Jurkat, Clone E6-1 (cell line): ENCODE measurements at places on chromosomes 4 and X.

DNA sequence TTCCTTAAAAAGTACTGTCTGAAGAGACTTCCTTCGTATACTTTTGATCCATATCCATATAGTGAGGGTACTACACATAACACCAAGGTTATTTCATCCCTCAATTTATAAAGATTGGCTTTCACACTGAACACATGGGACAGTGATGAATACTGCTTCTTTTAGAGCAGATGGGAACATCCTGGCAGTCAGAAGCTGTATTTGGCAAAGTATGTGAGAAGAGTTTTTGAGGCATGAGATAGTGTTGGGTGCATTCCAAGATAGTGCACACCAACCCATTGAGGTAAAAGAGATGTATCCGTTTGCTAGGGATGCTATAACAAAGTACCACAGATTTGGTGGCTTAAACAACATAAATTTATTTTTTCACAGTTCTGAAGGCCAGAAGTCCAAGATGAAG is 141.1 kb downstream of the MOSPD2 start:
- DNase-seq, result no peak

DNA sequence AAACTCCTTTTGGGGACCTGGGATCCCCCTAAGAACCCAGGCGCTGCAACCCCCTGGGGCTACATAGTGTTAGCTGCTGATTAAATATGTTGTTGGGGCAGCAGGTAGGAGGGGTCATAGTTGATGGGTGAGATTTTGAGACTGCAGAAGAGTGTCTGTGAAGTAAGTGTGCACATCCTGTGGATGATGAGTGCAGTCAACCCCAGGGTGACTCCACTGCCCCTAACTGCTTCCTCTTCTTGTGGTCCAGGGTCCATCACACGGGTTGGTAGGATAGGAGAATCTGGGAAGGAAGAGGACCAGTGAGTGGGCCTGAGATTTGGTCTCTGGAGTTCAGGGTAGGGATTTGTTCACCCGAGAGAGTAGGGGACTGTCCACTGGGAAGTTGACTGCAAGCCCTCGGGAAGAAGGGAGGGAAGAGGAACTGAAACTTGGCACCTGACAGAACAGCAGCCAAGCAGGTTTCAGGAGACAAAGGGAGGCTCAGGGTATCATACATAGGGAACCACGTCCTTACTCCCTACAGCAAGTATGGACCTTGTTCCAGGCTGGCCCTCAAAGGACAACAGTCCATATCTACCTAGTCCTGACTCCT is 8.5 kb downstream of the DLG3 start:
- DNase-seq, result no peak

- DNase-seq, result peak; percentile 23
Observed at GRCh38 chr4:84578540-84579402, 4.2 kb upstream of the CDS1 start.

- no peak for DNase-seq
Observed at GRCh38 chrX:54177306-54177705, 5.7 kb downstream of the FAM120C start.

DNA sequence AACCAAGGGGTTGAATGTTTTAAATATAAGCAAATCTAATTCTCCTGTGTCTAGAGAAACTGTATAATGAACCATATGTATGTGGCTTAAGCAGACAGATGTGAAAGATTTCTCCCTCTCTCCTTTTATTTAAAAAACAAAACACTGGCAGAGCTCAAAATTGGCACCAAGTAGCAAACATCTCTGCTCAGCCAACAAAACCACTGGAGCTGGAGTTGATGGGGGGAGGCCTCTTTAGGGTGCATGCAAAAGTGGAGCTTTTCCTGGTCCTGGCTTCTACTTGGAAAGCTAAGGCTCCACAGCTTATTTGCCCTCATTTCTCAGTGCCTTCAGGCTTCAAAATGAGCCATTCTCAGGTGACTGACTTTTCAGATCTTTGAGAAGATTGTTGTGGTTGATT is 95.6 kb downstream of the REPS2 start:
- DNase-seq, result no peak

DNA sequence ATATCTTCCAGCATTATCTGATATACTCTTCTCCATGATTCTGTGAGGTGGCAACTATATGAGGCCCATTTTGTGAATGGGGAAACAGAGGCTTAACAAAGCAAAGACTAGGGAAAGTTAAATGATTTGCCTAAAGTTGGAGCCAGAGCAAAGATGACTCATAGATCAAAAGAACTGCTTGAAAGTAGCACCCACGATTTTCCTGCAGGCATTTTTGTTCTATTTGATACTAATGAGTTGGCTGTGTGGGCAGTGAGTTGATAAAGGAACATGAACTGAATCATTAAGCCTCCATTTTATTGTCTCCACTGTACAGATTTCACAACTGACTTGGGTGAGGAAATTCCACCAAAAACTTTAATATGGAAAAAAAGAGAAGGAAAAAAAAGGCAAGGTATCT is 138.9 kb upstream of the IGFBP7 start:
- no peak for DNase-seq

DNA sequence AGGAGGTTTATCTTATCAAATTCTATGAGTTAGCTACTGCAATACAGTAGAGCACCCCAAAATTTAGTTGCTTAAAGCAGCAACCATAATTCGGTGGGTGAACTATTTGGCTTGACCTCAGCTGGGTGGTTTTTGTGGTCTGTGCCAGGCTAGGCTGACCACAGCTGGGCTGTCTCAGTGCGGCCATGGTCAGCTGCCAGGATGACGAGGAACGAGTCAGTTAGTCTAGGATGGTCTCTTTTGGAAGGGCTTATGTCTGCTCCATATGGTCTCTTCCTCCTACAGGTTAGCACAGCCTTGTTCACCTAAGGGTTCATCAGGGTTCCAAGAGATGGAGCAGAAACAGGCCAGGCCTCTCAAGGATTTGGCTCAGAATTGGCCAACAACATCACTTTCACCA is 210.4 kb downstream of the PALLD start:
- DNase-seq, result no peak

DNA sequence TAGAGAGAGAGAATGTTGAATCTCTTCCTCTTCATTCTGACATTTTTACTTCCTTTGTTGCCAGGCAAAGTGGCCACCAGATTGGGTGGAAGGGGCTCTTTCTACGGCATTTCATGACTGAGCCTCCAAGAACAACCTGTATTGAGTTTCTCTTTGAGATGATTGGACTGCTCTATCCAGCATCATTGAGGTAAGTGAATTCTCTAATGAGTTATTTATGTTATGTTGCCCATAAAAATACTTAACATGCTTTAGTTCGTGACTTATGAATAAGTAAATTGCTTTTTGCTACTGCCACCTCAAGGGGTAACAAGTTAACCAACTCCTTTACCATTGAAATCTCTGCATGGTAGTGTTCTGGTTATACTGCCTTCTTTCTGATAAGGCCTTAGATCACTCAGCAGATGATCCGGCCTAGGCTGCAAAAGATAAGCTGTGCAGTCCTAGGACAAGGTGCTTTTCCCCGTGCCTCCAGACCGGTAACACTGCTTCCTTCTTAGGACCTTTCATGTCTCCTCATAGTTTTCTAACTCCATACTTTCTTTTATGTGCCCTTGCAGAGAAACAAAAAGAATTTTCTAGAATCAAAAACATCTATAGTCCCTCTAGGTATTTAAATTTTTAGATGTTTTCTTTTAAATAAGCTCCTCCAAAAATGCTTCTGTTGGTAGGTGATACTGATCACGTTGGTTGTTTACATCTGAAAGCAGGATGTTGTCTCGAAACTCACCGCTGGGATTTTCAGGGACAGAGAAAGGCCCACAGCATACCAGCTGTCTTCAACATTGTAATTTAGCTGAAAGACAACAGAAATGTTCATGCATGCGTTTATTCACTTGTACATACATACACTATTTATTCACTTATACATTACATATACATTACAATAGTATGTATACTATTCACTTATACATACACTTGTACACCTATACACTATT is 157.1 kb upstream of the RBPJ start:
- no peak for DNase-seq

- DNase-seq, result no peak
Observed at GRCh38 chr4:22482250-22483127, 33.4 kb downstream of the ADGRA3 start.

DNA sequence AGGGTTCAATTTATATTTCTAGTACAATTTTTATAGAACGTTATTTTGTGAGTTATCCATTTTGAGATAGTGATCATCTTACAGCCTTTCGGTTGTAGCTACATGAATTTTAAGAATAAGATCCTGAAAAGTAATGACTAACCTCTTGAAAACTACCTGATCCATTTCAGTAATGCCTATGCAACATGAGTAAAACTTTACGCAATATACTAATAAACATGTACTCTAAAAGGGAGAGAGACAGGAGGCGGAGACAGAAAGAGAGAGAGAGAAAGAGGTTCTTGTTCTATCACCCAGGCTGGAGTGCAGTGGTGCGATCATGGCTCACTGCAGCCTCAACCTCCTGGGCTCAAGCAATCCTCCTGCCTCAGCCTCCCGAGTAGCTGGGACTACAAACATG is 816.1 kb downstream of the CCSER1 start:
- no peak for DNase-seq

GRCh38 chr4:15811703-15812337 is 33.7 kb downstream of the CD38 start:
- no peak for DNase-seq

GRCh38 chrX:13380211-13380610 is 60.4 kb upstream of the ATXN3L start:
- DNase-seq, result no peak

DNA sequence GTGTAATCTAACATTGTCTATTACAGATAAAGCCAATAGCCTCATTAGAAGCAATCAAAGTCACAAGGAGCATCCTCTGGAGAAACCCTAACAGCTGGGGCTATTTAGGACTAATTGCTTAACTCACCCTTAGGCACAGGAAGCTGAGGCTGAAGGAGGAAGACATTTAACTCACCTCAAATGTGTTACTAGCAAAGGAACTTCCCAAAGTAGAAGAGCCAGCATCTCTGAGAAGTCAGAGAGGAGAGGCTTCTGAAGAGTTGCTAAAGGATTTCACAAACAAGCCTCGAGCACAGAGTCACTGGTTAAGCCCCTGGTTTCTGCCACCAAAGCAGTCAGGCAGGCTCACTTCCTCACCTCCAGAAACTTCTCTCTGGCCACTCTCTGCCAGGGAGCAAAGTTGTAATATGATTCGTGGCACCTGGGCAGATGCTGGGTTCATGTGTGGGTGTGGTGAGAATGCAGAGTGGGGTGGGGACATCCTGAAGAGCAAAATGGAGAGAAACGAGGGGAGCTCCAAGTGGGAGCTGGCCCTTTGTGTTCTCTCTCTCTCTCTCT is 201.3 kb downstream of the HS6ST2 start:
- DNase-seq, result no peak

- DNase-seq, result no peak
Observed at GRCh38 chr4:104919406-104919805, 227.3 kb upstream of the TET2 start.

DNA sequence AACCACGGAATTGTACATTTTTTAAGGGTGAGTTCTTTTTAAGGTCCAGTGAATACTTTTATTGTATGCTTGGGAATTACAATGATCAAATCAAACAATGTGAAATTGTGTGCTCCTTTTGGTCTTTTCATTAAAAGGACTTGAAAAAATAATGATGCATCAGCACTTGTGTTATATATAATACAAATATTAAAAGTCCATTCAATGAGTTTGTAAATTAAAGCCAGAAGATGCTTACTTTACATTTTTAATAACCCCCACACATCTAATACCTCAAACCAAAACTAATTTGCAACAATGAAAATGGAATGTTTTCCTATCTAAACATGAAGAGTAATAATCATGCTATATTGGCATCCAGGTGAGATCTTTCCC is 369.8 kb upstream of the LCORL start:
- no peak for DNase-seq

DNA sequence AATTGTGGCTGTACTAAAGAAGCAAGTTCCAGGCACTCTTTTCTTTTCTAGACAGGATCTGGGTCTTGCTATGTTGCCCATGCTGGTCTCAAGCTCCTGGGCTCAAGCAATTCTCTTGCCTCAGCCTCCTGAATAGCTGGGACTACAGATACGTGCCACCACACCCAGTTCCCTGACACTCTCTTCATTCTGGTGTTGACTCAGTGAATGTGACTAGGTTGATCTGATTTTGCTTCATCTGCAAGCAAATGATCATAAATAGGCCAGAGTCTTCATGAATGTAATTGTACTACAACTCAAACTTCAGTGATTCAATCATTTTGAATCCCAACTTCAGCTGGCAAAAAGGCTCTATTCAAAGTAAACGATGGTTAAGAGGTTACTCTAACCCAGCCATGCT is 78.5 kb downstream of the APBB2 start:
- no peak for DNase-seq

- no peak for DNase-seq
Observed at GRCh38 chr4:105644257-105644656, 64.2 kb downstream of the INTS12 start.

- DNase-seq, result no peak
Observed at GRCh38 chrX:7637066-7637465, 205.9 kb upstream of the VCX start.

DNA sequence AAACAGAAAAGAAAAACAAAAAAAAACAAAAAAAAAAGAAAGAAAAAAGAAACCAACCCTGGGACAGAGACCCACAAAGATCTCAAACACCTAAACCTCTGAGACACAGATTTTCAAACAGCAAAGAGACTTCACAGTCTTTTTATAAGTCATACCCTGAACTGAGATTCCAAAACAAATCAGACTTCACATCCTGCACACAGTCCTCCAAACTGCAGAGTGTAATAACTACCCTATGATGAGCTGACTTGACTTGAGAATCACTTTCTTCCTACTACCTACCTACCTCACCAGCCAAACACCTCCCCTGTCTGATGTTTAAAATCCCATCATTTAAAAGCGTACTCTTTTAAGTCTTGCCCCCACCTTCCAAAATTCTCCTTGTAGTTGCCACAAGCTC is 25.2 kb upstream of the GLOD5 start:
- no peak for DNase-seq

GRCh38 chrX:50108264-50108663 is 92.5 kb downstream of the AKAP4 start:
- no peak for DNase-seq

- DNase-seq, result no peak
Observed at GRCh38 chr4:107318078-107318477, 282.0 kb upstream of the DKK2 start.

DNA sequence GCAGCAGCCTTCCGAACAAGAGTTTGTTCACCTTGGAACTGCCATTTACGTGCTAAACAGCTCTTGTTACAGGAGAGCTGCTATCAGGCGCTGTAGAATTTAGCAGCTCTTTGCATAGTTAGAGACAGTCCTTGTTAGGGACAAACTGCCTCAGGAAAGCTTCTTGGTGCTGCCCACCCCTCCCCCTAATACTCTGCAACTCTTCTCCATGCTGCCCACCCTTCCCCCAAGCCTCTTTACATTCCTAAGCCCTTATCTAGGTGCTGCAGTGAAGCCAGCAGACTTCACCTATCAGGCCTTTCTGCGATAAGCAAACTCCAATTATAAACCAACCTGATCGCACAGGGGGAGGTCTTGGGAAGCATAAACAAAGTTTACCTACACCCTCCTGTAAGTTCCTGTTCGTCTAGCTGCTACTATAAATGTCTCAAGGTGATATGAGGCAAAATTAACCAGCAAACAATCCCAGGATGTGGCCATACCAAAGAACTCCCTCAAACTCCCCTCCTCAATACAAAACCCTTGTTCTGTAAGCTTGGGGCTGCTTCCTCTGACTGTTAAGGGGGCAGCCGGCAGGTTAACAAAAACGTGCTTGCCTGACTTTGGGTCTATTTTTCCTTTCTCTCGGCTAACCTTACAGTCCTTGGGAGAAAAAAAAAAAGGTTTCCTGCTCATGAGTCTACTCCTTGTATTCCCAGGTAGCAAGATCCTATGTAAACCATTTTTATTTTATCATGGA is 74.0 kb upstream of the GC start:
- no peak for DNase-seq
